Kidney tubule cell (primary cell): ENCODE measurements at places on chromosomes 2 and 18.

DNA sequence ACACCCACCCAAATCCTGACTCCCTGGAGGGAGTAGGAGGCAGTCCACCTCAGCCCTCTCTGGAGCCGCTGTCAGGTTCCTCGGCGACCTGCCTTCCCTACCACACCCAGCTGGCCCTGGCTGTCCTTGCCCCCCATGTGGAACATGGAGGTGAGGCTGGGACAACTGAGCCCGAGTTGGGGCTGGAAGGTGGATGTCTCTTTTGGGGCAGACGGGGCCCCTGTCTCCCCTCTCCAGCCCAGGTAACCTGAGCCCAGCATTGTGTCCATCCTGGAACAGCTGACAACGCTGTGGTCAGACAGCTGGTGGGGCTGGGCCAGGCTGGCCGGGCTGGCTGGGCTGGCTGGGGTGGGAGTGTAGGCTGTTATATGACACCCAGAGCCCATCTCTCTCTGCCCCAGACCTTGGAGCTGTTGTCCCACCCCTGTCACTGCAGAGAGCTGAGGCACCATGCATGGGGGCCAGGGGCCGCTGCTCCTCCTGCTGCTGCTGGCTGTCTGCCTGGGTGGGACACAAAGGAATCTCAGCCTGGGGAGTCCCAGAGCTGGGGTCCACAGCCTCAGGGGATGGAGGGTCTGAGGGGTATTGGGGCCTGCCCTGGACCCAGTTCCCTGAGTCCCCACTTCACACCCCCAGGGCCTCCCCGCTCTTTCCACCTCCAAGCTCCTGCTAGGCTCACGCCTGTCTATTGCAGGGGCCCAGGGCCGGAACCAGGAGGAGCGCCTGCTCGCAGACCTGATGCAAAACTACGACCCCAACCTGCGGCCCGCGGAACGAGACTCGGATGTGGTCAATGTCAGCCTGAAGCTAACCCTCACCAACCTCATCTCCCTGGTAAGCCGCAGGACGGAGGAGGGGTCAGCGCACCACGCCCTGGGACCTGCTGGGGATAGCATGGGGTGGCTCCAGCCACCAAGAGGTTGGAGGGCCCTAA, at the start of gene CHRNG:
CHRNG (plus strand) TSS at position 395 of the 934 bp plus-strand sequence; CDS start at position 451, 56 bp downstream.
- no peak for DNase-seq

- no peak for DNase-seq
Measured at GRCh38 chr2:218019411-218020060, 16.7 kb upstream of the TNS1 start.

DNA sequence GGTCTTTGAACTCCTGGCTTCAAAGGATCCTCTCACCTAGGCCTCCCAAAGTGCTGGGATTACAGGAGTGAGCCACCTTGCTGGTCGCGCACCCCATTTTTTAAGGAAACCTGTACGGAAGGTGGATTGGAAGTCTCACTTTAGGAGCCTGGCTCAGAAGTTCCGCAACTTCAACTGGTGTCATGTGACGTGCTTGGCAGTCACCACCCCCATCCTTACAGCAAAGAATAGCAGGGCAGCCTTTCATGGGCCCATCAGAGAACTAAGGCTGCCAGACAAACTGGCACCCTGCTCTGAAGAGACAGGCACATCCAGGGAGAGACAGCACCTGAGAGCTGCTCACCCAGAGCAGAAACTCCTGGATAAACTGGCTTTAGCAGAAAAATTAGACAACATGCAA, 3.3 kb upstream of the SLC66A2 start:
- DNase-seq: no peak

- peak; percentile 99 for DNase-seq
Measured at GRCh38 chr2:30234180-30234971, 3.0 kb downstream of the LBH start.

- no peak for DNase-seq
Measured at GRCh38 chr2:8193146-8193545, 488.7 kb upstream of the ID2 start.
